ENCODE measurements at places on chromosomes 11 and 22.

DNA sequence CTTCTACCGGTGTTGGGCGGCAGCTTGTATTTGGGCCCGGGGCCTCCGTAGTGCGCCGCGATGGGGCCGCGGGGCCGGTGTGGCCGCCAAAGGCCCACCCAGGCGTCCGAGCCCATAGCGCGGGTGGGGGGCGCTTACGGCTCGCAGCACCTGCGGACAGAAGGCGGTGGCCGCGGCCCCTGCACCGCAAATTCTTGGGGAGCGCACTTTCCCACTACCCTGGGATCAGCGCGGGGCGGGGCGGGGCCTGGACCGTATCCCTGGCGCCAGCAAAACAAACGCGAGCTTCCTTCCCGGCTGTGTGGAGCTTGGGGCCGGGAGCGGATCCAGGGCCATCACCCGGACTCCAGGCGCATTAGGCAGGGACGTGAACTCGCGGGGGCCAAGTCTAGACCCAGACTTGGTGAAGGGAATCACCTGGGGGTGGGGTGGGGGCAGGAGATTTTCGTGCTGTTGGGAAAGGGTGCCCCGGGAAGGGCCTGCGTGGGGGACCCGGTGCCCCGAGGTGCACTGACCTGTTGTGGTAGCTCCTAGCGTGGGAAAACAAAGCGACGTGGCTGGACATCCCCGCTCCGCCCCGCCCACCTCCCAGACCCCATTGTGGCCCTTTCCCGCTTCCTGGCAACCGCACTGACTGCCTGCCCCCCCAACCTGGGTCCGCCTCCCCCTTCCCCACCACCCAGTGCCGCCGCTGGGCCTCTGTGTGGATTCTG is 2.3 kb upstream of the TYMP start:
- DNase-seq = no peak

DNA sequence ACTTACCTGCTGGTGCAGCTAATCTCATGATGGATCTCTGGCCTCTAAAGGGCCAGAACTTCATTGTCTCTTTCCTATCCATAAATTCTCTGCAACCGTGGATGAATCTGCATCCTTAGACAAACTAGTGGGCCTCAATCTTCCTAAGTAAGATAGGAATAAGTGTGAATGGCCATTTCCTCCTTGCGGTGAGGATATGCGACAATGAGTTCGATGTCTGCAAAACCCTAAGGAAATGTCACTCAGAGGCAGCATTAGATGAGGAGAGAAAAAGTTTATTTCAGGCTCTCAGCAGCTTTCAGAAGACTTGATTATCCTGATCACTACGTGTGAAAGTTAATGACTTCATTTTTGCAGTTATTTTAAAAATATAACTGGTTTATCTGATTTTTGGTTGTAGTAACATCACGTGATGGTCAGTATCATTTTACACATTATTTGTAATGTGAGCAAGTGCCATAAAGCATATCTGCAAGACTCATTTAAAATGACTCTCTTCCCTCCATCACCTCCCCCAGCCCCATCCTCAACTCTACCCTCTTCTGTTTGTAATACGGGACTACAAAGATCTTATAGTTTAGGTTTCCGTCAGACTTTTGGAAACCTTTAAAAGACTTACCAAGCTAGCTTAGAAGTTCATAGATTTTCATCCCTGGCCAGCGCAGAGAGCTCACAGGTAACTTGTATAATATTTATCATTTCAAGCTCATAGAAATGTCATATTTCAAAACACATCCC is 10.2 kb downstream of the GRAP2 start:
- no peak for DNase-seq

DNA sequence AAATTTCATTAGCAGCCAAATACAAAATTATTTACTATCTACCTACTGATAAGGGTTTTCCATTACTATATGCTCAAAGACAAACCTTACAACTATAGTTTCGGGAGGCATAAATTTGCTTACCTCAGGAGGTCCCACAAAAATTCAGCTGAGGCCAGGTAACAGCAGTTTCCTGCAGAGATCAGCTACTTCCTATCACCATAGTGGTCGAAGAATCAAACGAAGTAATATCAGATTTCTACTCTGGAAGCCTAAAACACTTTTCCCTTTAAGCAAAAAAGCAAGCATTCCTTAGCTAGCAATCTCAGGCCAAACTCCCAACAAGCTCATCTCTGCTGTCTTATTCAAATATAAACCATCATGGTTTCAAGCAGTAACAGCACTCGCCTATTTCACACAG is 3.1 kb downstream of the NAP1L4 start:
- DNase-seq = no peak

GRCh38 chr11:1084561-1085439 is 10.1 kb downstream of the MUC2 start:
- no peak for DNase-seq

Measured in hypothalamus (tissue), 51 donors.